ENCODE measurements at places on chromosomes 3 and 15. TPM values are rescaled to one million over a fixed set of nuclear protein-coding genes. Genes with fewer than 3 reads are reported as not detected.

The GOLGA8T gene
- not detected for total RNA-seq

The SLC24A5 gene
- not detected for total RNA-seq

The FANCD2OS gene
- total RNA-seq: not detected

DNA sequence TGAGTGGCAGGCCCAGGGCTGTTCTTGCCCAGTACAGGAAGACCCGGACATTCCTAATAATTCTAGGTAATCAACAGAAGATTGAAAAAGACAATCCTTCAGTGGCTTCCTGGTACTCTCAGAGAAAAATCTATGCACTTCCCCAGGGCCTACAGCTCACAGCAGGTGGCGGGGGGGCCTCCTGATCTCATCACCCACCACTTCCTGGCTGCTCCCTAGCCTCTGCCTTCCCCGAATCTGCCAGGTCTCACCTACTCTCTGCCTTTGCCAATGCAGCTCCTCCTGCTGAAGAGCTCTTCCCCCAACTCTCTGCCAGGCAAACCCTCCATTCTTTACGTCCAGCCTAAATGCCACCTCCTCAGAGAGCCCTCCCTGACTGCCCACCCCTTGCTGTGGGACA is 37.5 kb downstream of the EHD4 start:
- ATAC-seq: peak; percentile 75

DNA sequence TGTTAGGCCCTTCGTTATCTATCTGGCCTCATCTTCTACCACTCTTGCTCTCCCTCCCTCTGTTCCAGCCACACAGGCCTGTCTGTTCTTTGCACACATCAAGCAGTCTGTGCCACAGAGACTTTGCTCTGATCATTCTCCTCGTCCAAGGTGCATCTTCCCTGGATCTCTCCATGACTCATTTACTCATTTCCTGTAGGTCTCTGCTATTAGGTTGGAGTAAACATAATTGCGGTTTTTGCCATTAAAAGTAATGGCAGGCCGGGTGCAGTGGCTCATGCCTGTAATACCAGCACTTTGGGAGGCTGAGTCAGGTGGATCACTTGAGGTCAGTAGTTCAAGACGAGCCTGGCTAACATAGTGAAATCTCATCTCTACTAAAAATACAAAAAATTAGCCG is 9.5 kb upstream of the C3orf49 start:
- ATAC-seq: no peak

DNA sequence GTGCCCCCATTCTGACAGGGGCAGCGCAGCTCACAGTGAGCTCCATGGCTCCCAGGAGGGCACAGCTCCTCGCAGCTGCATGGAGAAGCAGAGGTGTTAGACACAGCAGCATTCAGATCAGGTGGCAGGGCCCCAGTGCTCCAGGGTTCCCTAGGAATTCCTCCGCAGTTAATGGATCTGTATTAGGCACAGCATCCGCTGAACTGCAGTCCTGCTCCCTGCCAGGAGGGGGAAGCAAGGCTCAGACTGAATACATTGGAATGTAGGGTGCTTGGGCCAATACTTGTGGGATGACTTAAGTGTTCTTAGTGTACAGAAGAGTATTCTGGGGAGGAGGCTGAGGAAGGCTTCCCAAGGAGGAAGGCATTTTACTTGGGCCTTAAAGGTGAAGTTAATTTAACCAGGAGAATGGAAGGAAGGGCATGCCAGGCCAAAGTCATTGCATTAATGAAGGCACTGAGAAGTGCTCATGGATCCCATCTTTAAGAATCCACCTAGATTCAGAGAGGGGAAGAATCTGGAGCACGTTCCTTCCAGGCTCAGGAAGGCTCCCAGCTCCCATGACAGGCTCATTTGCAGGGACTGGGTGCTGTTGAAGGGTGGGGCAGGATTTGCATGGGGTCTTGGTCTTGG is 111.6 kb downstream of the RAB11A start:
- ATAC-seq: peak; percentile 87

DNA sequence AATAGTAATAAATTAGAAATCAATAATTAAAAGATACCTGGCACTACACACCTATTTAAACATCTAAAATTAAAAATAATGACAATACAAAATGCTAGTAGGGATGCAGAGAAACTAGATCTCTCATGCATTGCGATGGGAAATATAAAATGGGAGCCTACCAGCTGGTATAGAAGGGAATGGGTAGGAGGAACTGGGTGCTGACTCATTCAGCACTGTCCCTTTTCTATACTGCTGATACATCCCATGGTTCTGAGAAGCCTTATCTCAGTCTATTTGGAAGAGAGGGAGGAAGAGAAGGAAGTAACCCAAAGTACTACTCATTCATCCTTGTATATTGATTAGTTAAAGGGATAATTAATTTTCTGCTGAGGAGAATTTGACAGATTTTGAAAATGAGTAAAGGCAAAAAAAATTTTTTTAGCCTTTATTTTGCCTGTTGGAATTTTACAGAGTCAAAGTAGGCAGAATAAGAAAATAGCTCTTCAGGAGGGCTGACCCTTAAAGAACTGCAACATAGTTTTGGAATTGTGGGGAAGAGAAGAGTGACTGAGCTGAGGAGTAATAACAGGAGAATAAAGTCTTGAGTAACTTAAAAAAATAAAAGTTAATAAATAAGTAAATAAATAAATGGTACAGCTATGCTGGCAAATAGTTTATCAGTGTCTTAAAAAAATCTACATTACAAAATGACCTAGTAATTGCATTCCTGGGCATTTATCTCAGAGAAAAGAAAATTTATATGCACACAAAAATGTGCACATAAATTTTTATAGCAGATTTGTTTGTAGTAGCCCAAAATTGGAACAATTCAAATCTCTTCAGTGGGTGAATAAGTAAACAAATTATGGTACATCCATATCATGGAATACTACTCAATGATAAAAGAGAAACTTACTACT is 15.3 kb upstream of the BHLHE40 start:
- no peak for ATAC-seq

GRCh38 chr3:156298014-156298413 is 177.6 kb downstream of the KCNAB1 start:
- ATAC-seq: no peak

DNA sequence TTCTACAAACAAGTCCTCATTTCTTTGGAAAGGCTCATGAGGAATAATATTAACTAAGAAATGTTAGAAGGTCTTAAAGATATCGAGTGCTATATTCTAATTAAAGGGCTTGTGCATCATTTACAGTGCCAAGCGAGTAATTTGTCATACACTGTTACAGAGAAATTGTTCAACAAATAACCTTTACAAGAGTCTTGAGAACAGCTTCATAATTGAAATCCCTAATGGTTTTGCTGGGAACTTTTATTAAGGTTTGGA is 209.5 kb downstream of the MECOM start:
- no peak for ATAC-seq

GRCh38 chr3:9037144-9037711 is 74.0 kb upstream of the RAD18 start:
- peak; percentile 18 for ATAC-seq

All from esophagus mucosa (tissue), 1 donor.